ENCODE measurements at places on chromosomes 7 and 10. TPM values are rescaled to one million over a fixed set of nuclear protein-coding genes. Genes with fewer than 3 reads are reported as not detected.

The FBXO24 gene
- 0.38 TPM for total RNA-seq

The METTL27 gene
- total RNA-seq: 1.2 TPM

The CYP2E1 gene
- not detected for total RNA-seq

The KIF11 gene
- 42.6 TPM for total RNA-seq

The EGR2 gene
- total RNA-seq: 0.46 TPM

All from endothelial cell of umbilical vein (primary cell).